ENCODE measurements at places on chromosomes 13 and 19. TPM values are rescaled to one million over a fixed set of nuclear protein-coding genes. Genes with fewer than 3 reads are reported as not detected.

The UHRF1 gene
- total RNA-seq, result 45.7 TPM

The RFPL4AL1 gene
- not detected for total RNA-seq

The CACNA1A gene
- 20.3 TPM for total RNA-seq

The VSTM2B gene
- 0.54 TPM for total RNA-seq

The OR10H1 gene
- total RNA-seq, result not detected

The LIG4 gene
- 4.9 TPM for total RNA-seq

The FPR2 gene
- total RNA-seq, result not detected

The HSPBP1 gene
- total RNA-seq, result 91.1 TPM

The GFY gene
- not detected for total RNA-seq

The ZIC5 gene
- 32.6 TPM for total RNA-seq

DNA sequence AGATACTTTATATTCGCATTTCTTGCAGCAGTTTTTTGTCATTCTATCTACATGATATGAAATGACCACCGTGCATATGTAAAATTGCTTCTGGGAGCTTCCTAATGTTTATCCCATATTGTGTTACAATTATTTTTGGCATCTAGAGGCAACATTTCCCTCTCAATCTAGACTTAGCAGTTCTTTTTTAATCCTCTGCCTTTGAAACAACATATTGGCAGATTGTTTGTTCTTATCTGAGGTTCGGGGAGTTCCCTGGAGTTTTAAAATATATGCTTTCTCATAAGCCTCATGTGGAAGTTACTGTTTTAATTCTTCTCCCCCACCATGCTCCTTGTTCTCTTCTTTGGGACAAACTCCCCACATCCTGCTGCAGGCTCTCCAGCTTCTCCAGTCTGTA is 130.1 kb upstream of the SLC10A2 start:
- DNase-seq, result no peak

- peak; percentile 68 for DNase-seq
Measured at GRCh38 chr19:53365899-53366493, 491 bp downstream of the ZNF525 start.

DNA sequence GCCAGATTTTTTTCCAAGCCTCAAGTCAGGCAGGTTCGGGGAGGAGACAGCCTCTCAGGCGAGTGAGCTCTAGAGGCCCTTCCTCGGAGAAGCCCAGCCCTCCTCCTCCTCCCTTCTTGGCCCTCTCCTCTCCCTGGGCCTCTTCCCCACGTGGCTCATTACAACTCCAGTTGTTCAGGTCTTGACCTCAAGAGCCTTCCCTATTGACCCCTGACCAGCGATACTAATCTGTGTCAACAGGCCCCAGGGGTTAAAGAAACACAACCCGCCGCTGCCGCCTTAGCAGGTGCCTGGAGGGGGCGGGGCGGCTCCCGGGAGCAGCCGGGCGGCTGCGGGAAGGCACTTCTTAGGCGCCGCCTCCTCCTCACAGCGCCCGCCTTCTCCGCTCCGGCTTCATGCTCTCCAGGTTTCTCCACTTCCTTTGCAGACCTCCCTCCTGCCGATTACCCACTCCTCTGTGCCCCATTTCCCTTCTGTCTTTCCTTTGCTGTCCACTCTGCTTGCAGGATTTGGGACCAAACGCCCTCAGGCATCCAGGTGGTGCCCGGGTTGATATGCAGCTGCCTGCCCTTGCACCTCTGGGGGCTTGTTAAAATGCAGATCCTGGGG is 51.0 kb downstream of the LYL1 start:
- DNase-seq, result peak; percentile 95

- DNase-seq, result peak; percentile 61
Measured at GRCh38 chr19:13153569-13154240, 3.5 kb downstream of the IER2 start.

DNA sequence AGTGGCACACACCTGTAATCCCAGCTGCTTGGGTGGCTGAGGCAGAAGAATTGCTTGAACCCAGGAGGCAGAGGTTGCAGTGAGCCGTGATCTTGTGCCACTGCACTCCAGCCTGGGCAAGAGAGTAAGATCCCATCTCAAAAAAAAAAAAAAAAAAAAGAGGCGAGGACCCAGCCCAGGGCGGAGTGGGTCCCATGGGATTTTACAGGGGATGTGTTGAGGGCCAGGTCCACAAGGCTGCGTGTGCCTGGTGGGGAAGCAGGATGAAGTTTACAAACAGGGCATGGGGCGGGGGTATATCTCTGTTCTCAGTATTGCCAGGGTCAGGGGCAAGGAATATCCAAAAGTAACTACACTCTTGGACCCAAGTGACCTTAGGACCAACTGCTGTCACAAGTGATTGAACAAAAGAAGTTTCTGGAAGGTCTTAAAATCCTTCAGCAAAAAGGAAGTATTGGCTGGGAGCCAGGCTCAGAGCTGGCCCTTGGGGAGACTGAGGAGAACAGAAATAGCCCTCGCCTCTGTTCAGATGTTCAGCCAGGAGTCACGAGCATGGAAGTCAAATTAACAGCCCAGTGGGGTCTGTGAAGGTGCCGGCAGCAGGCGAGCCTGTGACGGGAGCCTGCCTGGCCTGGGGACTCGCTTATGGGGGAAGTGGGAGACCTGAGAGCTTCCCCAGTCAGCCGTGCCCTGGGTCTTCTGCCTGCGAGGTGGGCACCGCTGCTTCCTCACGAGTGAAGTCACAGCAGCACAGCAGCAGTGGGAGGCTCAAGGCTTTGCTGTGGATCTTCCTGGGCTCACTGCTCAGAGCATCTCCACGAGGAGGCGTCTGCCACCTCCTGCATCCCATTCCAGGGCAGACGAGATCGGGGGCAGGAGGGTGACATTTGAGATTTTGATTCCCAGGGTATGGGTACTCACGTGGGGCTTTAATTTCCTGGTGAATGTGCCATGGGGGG is 6.4 kb downstream of the MYO9B start:
- DNase-seq, result no peak

DNA sequence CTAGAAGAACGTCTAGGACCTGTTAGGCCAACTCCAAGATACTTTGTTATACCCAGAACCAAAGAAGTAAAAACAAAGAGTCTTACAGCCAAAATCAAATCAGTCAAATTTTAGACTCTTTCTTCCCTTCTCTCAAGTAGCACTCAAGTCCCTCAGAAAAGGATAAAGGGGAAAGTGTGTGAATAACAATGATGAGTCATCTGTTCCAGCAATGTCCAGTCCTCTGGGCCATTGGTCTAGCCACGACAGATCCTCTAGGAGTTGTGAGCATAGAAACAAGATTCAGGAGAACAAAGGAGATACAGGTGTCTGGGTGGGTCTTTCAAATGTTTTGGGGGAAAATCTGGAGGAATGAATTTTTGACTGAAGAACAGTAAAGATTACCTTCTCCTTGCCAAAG is 36.3 kb downstream of the STOML3 start:
- DNase-seq, result no peak

DNA sequence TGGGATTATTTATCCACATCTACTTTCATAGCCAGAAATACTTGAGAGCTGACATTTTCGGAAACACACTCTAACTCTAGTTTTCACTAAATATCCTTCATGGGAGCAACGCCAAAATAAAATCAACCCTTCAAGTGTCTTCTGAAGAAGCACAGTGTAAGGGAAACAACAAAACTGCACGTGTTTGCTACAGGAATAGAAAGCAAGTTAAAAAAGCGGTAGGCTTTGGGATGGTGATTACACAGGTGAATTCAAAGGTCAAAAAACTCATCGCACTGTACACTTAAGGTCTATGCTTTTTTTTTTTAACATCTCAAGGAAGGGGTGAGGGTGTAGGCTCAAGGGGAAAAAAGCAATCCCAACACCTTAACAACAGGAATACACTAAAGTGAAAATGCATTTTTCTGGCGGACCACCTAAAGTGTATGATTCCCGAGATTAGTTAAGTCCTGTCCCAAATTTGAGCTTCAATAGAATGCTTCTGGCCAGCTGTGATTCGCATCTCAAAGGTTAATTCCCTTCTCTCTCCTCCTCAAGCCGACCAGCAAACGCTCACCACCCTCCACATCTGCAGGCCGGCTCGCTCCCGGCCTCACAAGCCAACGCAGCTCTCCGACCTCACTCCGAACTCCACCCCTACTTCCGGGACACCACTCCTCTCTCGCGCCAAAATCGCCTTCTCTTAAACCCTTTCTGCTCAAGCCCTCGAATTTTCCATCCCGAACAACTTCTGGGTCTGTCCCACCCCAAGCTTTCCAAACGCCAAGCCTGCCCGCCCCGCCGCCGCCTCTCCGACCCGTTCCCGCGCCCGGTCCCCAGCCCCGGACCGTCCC is 1.1 kb downstream of the ARGLU1 start:
- DNase-seq, result peak; percentile 75

DNA sequence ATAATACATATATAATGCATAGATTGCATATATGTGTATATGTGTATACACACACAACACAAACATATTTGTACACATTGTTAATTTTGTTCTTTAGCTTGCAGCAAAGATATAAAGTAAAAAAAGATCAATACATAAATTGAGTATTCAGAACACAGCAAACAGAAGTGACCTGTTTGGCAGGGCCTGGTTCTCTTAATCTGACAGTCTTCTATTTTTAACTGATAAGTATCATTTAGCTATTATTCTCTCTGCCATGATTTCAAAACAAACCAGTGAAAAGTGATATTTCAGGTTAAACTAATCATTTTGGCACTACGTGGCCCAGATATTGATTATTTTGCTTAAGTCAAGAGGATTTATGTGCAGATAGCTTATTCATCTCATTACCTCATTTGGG is 309.4 kb downstream of the OXGR1 start:
- no peak for DNase-seq

- DNase-seq, result no peak
Measured at GRCh38 chr19:10567656-10568055, 1.1 kb downstream of the CDKN2D start.

GRCh38 chr13:44484562-44485138 is 91.5 kb downstream of the TSC22D1 start:
- no peak for DNase-seq

- no peak for DNase-seq
Measured at GRCh38 chr13:27293076-27293691, 22.6 kb downstream of the RASL11A start.

DNA sequence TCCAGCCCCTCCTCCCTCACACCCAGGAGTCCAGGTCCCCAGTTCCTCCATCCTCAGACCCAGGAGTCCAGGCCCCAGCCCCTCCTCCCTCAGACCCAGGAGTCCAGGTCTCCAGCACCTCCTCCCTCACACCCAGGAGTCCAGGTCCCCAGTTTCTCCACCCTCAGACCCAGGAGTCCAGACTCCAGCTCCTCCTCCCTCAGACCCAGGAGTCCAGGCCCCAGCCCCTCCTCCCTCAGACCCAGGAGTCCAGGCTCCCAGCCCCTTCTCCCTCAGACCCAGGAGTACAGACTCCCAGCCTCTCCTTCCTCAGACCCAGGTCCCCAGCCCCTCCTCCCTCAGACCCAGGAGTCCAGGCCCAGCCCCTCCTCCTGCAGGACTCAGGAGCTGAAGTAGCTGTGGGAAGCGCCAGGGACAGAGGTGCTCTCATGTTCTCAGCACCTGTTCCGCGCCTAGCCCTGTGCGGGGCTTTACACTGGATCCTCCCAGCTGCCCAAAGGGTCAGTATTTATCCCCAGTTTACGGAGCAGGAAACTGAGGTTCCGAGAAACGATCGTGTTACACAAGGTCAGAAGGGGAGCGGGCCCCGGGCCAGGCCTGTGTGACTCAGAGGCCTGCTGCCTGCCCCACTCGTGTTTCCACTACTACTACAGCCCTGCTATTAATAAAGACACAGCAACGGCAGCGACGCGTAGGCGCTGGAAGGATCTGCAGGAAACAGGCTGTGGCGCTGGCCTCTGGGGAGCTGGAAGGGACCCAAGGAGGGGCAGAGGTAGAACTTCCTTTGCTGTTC is 1.7 kb upstream of the SBK3 start:
- peak; percentile 46 for DNase-seq

GRCh38 chr19:39389631-39390414 is 1.1 kb downstream of the PAF1 start:
- DNase-seq, result peak; percentile 34

DNA sequence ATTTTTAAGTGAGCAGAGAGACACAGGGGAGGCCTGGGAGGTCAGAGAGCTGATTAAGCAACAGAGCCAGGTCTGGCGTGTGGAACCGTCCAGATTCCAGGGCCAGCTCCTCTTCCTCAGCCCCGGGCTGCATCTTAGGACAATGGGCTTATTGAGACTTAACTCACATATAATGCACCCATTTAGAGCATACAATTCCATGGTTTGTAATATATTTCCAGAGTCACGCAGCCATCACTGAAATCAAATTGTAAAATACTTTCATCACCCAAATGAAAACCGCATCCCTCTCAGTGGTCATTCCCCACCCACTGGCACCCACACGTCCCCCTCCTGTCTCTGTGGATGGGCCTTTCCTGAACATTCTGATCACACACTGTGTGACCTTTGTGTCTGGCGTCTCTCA is 2.1 kb upstream of the HMG20B start:
- DNase-seq, result no peak

DNA sequence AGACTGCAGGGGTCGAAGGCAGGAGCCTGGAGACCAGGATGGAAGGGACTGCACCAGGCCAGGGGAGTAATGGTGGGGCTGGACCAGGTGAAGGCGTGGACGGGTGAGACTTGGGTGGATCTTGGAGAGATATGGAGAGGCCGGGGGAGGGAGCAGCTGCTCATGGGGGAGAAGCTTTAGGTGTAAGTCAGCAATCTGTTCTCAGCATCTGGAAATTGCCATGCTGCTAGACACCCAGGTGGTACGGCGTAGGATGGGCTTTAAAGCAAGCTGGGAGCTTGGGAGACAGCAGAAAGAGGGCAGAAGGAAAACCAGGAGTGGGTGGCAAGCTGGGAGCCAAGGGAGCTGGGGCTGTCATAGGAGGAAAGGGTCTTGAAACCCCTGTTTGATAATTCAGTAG is 3.0 kb downstream of the CERS4 start:
- DNase-seq, result no peak

GRCh38 chr13:40664350-40665125 is 1.9 kb downstream of the FOXO1 start:
- peak; percentile 44 for DNase-seq

DNA sequence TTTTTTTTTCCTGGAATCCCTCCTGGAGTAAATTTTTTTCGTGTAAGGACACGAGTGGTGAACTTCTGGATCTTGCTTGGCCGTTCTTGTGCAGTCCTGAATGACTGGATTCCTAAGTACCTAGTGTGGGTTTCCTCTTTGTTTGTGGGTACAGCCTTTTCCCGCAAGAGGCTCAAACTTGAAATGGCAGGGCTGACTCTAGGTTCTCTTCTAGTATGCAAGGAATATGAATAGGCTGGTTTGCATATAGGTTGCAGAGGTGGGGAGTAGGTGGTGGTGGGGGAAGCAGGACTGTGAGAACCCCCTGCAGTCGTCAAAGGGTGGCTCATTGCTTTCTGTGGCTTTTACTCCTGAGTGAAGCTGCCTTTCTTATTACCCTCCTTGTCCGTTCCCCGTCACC is 13.6 kb downstream of the UBAC2 start:
- peak; percentile 24 for DNase-seq

All from GM23338 (cell line).